Fibroblast of upper back skin (primary cell): ENCODE measurements at places on chromosomes 6 and 20.

- DNase-seq = peak; percentile 63
Observed at GRCh38 chr6:138957484-138957883, 30.6 kb downstream of the REPS1 start.

GRCh38 chr6:39347906-39348585 lies 25.5 kb upstream of the KCNK16 start:
- DNase-seq = peak; percentile 51

DNA sequence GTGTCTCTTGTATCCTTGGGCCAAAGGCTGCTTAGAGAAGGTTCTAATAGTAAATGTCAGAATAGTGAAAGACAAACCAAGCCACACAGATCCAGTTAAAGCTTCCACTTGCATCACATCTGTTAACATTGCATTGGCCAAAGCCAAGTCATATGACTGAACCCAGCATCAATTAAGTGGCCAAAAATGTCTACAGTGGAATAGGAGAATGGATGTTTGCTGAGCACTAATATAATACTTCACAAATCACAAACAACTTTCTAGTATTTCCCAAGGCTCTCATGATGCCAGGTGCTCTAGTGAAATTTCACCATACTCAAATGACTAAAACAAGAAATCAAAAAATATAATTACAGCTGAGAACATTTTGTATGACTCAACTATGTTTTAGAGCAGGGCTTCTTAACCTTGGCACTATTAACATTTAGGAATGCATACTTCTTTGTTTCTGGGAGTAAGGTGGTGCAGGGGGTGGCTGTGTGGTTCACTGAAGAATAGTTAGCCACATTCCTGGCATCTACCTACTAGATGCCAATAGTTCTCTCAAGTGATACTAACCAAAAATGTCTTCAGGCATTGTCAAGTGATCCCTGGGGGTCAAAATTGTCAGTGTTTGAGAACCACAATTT lies 148.0 kb upstream of the SPTLC3 start:
- DNase-seq = no peak

GRCh38 chr6:91483415-91484105 lies 896.7 kb upstream of the MAP3K7 start:
- DNase-seq = no peak

DNA sequence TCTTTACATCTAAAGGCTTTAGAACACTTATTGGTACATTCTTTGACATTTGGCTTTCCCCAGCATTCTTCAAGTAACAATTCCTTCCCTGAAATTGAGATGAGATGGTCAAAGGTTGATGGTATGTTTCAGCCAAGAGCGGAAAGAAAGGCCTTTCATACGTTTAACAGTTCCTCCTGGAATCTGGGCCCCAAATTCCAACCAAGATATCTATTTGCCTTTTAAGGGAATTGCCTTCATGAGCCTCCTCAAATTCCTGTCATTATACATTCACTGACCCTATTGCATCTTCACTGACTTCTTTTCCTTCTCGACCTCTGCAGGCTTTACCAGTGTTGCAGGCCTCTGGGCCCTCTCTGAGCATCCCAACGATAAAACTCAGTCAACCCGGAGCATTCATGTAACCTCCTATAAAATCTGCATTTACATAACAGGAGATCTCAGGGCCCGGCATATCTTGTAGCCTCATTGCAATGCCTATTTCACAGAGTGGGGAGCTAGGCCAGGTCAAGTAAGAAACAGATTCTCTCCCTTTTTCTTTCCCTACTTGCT lies 18.3 kb upstream of the WFDC9 start:
- no peak for DNase-seq

- peak; percentile 75 for DNase-seq
Observed at GRCh38 chr6:25458485-25458884, 179.3 kb downstream of the CARMIL1 start.

DNA sequence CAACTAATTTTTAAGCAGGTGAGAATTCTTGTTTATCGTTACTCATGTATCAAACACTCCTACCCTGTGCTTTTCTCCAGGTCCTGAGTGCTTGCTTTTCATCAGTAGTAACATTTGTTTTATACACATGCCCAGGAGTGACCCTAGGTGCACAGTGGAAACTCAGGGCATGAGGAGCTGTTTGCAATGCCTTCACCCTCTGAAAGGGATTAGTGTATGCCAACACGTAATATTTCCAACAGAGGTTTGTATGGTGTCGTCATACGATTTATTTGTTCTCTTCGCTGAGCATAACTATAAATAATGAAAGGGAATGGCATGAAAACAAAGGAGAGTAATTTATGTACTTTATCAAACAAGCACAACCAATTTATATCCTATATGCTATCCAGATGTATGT lies 537.4 kb upstream of the MMS22L start:
- no peak for DNase-seq

- no peak for DNase-seq
Observed at GRCh38 chr6:129662980-129663431, 47.0 kb downstream of the ARHGAP18 start.

- peak; percentile 53 for DNase-seq
Observed at GRCh38 chr6:39791311-39791710, 865 bp upstream of the DAAM2 start.

GRCh38 chr6:127737768-127738167 lies 160.8 kb downstream of the C6orf58 start:
- DNase-seq = no peak

GRCh38 chr6:46080111-46080510 lies 49.7 kb upstream of the ENPP4 start:
- DNase-seq = peak; percentile 2

DNA sequence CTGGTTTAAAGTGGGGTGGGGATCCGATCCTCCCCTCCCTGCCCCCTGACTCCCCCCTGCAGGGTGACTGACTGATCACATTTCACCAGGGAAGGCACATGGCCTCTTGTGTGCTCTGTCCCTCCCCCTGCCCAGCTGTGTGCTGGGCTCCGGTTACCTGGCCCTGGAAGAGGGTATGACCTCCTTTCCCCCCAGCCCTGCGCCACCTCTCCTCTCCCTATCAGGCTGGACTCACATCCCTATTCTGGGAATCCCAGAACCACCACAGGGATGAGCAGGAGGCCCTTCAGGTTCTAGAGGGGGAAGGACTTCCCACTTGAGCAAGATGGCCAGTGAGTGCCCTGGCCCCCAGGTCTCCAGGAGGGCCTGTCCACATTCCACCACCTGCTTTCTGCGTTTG lies 2.1 kb upstream of the IP6K3 start:
- DNase-seq = no peak

GRCh38 chr20:60170116-60170515 lies 211.9 kb downstream of the CDH26 start:
- no peak for DNase-seq

- DNase-seq = no peak
Observed at GRCh38 chr6:85726206-85726605, 83.5 kb upstream of the SYNCRIP start.

DNA sequence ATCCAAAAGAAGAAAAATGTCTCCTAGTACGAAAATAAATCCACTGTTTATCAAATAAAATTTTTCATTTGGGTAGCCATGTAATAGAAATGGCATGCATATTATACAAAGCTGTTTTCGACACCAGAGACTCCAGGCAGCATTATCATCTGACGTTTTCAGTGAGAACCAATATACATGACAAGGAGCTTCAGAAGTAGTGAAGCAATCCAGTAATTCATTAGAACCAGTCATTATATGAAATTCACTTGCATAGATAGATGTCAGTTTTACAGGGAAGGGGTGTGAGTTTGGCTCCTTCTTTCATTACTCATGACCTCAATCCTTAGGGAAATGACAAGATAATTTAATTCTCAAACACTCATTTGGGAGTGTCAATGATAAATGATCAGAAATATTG lies 14.7 kb downstream of the HTR1B start:
- DNase-seq = no peak

DNA sequence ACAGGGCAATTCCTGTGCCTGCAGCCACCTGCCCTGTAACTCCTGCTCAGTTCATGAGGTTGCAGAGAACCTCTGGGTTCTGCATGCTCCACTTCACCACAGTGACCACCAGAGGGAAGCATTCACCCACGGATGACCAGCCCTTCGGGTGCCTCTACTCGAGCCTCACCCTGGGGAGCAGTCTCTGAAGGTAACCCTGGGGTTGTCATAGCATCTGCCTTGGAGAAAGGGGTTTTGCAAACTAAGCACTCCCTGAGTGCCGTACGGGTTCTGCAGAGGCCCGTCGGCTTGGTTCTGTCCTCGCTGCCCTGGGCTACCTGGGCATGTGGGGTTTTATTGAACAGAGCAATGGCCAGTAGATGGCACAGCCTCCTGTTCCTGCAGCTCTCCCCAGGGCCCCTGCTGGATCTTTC lies 10.2 kb upstream of the CST5 start:
- DNase-seq = peak; percentile 26

DNA sequence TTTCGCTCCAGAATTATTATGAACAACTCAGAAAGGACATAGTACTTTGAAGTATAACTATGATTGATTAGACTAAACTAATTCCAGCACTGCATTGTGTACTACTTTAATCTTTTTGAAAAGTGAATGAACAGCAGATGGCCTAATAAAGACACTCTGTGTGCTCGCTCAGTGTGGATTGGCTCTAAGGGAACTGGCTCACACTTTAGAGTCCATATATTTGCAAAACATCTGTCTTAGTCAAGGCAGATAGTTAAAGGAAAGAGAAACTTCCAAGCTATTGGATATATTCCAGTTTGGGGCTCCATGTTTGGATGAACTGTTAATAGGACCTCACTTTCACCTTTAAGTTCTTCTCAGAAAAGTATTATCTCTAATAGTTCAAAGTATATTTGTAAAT lies 218.9 kb downstream of the EYA4 start:
- DNase-seq = peak; percentile 1

GRCh38 chr20:37875460-37876175 lies 27.3 kb upstream of the VSTM2L start:
- no peak for DNase-seq

DNA sequence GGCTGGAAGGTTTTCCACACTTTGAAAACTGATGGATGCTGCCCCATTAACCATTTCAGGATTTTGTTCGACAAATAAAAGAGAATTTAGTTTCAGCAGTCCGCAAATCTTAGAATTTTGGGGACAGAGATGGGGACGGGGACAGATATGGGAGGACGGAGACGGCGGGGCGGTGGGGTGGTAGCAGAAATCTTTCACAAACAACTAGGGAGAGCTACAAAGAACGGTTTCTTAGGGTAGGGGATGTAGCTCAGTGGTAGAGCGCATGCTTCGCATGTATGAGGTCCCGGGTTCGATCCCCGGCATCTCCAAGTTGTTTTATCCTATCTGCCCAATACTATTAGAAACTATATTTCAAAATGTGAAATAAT lies 15.1 kb downstream of the HMGN4 start:
- peak; percentile 75 for DNase-seq

- DNase-seq = peak; percentile 61
Observed at GRCh38 chr6:23246896-23247295, 677.5 kb downstream of the HDGFL1 start.

GRCh38 chr6:16676978-16677377 lies 84.3 kb downstream of the ATXN1 start:
- no peak for DNase-seq

DNA sequence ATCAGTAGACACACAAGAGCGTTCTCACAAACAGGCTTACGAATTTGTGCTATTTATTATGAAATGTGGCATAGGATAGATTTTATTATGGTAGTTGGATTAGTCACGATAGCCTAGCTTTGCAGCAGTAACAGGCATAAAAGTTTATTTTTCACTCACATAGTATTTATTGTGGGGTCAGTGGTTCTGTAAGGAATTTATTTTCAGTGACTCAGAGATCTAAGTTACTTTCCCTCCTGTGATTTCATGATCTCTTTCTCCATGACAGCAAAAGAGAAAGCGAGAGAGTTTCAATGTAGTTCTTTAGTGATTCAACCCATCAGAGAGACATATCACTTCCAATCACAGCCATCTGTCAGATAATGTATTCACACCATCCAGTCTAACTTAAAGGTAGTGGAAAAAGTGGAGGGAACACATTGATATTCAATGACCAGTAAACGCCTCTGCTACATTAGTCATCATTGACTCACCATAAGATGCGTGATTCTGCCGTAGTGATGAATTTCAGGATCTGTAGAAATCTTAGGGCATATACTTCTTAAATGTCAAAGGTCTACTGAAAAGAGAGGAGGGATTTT lies 605.5 kb downstream of the HDGFL1 start:
- DNase-seq = peak; percentile 92

DNA sequence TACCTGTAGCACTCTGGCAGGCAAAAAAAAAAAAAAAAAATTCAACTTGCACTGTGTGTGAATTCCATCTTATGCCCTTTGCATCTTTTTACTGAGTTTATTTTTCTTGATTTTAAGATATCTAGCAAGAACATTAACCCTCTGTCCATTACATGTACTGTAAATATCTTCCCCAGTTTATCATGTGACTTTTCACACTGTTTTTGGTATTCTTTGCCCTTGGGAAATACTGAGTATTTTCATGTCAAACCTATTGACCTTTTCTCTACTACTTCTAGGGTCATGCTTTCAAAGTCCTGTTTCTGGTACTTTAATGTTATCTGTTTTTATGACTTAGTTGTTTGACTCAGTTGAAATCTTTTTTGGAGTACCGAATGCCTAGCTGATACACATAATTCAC lies 843 bp upstream of the HUS1B start:
- DNase-seq = no peak

DNA sequence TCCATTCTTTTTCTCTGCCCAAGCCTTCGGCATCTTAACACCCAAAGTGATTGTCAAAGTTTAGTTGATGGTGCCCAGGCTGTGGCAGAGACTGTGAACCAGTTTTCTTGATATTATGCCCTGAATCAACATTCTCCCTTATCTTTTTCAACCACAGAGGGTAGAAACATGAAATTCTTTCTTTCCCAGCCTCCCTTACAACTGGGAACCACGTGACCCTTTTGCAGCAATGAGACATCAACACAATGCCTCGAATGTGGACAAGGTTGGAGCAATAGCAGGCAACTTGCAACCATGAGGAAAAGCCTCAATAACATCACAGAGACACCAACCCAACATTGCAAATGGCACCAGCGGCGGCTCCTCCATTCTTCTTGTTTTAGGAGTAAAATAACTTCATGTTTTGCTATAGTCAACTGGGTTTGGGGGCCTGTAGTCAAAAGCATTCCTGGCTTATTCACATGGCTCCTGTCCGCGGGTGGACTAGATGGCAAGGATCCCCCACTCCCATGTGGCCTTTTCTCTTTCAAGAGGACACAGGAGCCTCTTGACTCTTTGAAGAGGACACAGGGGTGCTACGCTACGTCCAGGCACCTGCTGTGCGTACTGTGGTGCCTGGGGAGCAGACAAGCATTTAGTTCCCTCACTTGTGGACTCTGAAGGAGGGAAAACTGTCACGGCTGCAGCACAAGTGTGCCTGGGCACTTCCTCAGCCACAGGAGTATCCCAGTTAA lies 90.5 kb downstream of the NOL4L start:
- no peak for DNase-seq

DNA sequence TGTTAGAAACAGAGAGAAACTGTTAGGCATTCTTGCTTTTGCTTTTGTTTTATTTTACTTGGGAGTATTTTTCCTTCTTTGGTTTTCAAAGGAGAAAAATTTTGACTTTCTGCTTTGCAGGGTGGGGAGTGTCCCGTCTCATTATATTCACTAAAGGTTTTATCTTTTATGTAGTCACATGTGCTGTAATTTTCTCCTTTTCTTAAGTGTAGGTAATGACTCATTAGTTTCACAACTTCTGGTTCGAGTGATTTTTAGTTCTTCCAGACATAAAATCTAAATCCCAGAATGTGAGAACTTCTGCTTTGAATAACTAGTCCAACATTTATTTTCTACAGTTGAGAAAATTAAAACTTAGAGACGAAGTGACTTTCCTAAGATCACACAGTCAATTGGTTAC lies 37.7 kb downstream of the ADGRF1 start:
- DNase-seq = no peak

- no peak for DNase-seq
Observed at GRCh38 chr6:106520711-106521401, 108.4 kb downstream of the RTN4IP1 start.

GRCh38 chr6:73156793-73157767 lies 68.2 kb downstream of the KHDC1L start:
- DNase-seq = no peak
